Glomerular endothelial cell (primary cell): ENCODE measurements at places on chromosomes 6 and 20.

DNA sequence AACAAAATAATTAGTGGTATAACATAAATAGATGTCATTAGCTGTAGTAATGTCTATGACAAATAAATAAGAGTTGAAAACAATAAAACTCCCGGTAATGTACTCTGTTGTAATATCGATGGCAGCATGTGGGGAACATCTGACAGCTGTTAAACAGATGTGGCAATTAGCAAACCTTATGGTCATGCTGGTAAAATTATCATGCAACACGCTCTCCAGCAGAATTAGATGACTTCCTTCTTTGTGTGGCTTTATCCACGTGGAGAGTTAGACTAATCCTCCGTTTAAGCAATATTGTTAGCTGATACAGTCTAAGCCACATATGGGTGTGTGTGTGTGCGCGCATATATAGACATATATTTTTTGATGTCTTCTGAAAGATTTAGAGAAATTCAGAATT is 77.7 kb upstream of the ZFP64 start:
- no peak for DNase-seq

DNA sequence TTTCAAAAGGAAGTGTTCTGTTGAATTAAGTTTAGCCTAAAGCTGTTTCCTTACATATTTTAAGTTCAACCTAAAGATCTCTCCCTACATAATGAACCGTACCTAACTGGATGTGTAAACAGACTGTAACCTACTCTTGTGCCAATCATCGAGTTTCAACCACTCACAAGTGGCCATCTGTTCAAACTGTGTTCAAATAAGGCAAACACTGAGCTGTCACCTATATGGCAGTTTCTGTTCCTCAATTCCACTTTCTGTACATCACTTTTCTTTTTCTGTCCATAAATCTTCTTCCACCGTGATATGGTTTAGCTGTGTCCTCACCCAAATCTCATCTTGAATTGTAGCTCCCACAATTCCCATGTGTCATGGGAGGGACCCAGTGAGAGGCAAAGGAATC is 428.6 kb downstream of the HACE1 start:
- DNase-seq: no peak

GRCh38 chr6:39428152-39428551 is 105.7 kb upstream of the KCNK16 start:
- DNase-seq: no peak

- no peak for DNase-seq
These were observed 30.9 kb upstream of the ALDH8A1 start for GRCh38 chr6:134980846-134981245.

DNA sequence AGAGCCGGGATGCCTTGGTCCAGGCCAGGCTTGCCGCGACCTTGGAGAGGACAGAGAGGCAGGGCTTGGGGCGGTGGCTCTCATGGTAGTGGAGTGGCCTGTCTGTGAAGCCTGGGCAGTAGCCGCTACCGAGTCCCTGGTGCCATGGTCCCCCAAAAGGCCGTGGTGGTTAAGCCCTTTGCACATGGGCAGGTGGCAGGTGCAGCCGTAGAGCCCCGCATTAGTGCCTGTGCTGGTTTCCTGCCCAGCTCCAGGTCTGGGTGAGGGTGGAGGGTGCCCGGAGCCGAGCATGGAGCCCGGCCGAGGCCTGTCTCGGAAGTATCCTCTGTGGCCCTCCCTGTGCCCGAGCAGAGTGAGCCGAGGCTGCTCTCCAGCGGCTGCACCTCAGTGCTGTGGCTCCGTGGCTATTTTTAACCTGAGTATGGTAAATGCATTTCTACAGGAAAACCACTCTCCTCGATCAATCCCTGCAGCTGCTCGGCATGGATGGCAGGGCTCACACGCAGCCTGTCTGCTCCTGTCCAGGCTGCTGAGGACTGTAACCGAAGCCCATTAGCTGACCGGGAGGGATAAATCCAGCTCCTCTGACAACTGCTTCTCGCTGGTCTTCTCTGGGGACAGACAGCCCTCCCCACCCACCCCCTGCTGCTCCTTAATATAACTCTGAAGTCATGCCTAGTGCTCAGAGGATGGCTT is 36.3 kb upstream of the GATA5 start:
- DNase-seq: no peak

DNA sequence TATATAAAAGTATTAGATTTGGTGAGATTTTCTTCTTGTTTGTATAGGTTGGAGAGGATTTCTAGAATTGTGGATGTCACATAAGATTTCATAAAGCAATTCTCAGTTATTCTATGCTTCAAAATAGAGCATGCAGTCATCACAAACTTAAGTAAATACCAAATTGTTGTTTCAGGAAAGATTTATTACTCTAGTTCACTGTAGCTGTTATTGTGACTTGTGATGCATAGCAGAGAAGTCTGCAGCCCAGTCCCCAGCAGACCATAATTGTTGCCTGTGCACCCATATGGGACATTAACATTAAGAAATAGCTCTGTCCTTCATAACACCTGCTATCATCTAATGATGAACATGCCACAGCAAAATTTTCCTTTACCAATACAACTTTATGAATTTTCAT is 228.0 kb upstream of the FAM83B start:
- DNase-seq: no peak

DNA sequence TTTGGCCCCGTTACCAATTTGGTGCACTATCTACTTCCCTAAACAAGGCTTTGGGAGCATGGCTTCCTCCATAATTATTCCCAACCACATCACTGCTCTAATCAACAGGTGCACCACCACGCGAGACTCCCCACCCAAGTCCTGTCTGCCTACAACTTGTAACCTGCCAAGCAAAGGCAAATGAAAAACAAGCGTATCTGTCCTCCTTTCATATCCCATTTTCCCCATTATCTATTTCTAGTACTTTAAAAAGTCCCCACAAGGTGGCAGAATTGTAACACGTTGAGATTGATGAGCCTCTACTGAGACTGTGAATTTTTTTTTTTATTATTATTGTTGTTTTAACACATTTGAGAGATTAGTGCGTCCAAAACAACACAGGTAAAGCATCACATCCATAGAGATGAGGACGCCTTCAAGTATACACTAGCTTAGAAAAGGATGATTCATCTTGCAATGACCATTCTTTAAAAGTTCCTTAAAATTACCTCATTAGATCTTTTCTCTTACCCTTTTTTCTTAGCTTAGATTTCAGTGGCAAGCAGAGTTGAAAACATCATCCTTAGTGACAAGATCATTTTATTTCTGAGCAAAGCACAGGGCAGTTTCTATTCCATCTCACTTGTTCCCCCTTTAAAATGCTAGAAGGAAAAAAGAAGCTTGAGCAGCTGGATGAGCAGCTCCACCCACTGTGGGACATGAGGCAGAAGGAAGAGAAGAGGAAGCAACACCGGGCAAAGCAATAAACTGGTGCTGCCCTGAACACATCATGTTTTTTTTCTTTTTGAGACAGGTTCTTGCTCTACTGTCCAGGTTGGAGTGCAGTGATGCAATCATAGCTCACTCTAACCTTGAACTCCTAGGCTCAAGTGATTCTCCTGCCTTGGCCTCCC is 210.8 kb downstream of the ARHGAP18 start:
- DNase-seq: no peak

- DNase-seq: no peak
These were observed 3.9 kb downstream of the HEY2 start for GRCh38 chr6:125753218-125753936.
